ENCODE measurements at places on chromosomes 12 and 14. TPM values are rescaled to one million over a fixed set of nuclear protein-coding genes. Genes with fewer than 3 reads are reported as not detected.

DNA sequence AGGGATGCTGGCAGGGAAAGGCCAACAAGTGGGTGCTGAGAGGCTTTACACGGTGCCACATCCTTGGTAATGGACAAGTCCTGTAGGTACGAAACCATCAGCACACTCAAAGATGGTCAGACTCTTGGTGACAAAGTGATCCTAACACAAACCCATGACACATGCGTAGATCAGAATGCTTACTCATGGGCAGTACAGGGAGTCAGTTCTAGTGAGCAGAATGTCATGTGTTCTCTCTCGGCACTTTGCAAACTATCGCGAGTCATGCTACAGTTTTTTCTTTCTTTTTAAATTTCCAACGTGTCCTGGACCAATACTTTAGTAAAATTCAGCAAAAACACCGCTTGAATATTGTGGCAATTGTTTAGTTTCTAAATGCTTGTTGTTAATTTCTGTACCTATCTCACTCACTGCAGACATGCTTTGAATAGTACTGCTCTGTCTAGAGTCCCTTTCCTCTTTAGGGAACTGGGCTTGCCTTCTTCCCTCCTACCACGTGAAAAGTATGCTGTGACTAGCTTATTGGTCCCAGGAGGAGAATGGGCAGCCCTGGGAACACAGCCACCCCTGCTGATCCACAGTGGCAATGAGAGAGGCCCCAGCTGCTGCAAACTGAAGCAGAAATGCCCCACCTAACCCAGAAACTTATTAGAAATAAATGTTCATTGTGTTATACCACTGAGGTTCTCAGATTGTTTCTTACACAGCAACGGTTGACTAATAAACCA, 62.4 kb downstream of the UBR7 start:
- DNase-seq: no peak

DNA sequence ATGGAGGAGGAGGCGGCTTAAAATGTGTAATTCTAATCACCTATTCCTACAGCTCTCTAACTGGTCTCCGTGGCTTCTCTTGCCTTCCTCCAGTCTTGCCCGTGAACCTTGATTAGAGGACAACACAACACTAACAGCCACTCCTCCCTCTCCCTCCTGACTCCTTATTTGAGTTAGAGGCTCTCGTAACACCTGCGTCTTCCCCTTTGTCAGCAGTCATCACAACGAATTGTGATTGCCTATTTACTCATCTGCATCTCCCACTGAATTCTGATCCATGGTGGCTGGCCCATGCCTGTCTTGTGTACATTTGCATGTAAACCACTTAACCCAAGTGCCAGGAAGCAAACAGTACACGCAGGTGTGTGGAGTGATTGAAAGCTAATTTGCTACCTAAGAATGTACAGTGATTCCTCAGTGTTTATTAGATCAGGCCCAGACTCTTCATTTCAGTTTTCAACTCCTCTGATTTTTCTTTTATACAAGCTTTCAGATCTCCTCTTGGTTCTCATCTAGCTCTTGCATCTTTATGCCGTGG, 154.5 kb downstream of the MON2 start:
- no peak for DNase-seq

- no peak for DNase-seq
These were observed 97.0 kb upstream of the GRIP1 start for GRCh38 chr12:66775871-66776270.

GRCh38 chr14:105547741-105548169, 21.4 kb downstream of the TMEM121 start:
- no peak for DNase-seq

GRCh38 chr14:69895109-69895508, 15.9 kb downstream of the SMOC1 start:
- no peak for DNase-seq

DNA sequence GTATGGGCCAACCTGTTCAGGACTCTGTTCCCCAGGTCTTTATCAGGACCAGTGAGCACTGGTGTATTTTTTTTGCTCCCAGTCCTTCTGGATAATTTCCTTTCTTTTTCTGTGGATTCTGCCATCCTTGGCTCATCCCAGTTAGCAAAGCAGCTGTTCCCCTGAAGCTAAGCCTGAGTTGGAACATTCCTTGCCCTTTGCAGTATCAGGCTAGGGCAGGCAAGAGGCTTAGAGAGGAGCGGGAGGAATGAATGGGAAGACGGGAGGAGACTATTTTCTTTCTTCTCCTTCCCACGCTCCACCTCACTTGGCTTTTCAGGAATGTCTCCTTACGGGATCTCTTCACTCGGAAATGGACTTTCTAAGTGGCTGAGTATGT, 29.2 kb downstream of the ERG28 start:
- DNase-seq: no peak

DNA sequence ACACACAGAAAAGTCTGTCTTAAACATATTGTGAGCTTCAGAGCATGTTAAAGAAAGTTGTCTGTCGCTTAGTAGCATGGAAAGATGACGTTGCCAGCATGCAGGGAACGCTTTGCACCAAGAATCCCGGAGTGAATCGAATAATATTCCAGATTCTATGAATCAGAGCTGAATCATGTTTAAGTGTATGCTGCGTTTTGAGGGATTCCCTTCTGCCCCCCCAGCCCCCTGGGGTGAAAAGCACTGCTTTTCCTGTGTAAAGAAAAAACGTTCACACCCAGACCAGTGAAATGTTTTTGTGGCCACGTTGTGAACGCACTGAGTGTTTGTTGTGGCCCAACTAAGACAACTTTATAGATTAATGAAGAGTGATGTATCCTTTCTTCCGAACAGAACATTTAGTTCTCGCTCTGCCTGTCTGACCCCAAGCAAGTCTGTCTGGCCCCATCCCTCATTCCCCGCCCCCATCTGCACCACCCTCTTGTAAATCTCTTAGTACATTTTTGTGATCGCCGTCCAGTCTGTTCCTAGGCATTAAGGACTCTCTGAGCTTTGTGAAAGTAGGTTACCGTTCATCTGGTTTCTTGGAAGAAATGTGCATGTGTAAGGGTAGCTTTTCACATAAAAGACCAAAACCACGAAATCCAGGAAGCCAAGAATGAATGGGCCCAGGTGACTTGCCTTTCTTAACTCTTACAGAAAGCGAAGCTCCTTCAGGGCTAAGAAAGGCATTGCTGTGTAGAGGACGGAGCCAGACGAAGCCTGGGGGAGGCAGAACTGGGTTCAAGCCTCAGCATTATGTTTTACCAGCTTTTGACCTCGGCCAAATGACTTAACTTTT, 103.0 kb downstream of the SAMD4A start:
- peak; percentile 5 for DNase-seq

- no peak for DNase-seq
These were observed 24.3 kb downstream of the DACT1 start for GRCh38 chr14:58662018-58662417.

GRCh38 chr12:7937833-7938506, 2.0 kb upstream of the SLC2A3 start:
- DNase-seq: no peak

- no peak for DNase-seq
These were observed 10.8 kb downstream of the TMEM52B start for GRCh38 chr12:10189653-10190052.

GRCh38 chr12:8453796-8454195, 2.0 kb upstream of the CLEC6A start:
- no peak for DNase-seq

- DNase-seq: no peak
These were observed 1154.7 kb upstream of the FLRT2 start for GRCh38 chr14:84375235-84375634.

- DNase-seq: no peak
These were observed 149.1 kb downstream of the KLHL28 start for GRCh38 chr14:44812672-44813071.

GRCh38 chr14:21734457-21735074, 60.9 kb upstream of the OR4E1 start:
- DNase-seq: peak; percentile 27

GRCh38 chr12:107731366-107731765, 29.6 kb downstream of the PRDM4 start:
- no peak for DNase-seq

GRCh38 chr12:1428671-1429070, 165.7 kb downstream of the FBXL14 start:
- DNase-seq: no peak

DNA sequence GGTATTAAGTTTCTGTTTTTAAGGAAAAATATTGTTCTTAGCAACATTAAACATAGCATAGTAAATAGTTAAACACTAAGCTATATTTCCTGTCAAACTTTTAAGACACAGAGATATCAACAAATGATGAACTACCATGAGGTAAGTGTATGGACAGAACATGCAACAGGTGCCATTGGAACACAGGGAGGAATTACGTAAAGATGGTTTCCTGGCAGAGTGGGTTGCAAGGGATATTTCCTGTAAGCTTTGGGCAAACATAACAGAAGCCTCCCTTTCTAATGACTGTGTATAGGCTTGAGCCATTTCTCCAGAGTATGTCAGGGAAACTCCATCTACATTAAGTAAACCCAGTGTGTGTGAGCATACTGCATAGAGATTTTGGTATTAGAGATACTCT, 31.7 kb upstream of the HELB start:
- DNase-seq: no peak

DNA sequence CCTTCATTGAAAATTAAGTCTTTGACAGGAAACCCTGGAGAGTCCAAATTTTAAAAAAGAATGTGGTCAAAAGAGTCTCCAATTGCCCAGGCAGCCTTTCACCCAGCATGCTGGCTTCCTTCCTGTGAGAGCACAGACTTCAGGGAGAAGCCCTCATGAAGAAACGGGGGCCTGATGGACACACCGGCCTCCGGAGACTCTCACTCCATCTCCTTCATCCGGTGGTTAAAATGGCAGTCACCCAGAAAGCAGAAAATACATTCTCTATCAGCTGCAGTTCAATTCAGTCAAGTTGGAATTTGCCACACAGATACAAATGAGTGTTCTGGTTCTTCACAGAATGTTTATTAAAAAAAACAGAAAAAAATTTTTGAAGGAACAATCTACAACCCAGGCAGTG, 56.5 kb downstream of the CPM start:
- no peak for DNase-seq

DNA sequence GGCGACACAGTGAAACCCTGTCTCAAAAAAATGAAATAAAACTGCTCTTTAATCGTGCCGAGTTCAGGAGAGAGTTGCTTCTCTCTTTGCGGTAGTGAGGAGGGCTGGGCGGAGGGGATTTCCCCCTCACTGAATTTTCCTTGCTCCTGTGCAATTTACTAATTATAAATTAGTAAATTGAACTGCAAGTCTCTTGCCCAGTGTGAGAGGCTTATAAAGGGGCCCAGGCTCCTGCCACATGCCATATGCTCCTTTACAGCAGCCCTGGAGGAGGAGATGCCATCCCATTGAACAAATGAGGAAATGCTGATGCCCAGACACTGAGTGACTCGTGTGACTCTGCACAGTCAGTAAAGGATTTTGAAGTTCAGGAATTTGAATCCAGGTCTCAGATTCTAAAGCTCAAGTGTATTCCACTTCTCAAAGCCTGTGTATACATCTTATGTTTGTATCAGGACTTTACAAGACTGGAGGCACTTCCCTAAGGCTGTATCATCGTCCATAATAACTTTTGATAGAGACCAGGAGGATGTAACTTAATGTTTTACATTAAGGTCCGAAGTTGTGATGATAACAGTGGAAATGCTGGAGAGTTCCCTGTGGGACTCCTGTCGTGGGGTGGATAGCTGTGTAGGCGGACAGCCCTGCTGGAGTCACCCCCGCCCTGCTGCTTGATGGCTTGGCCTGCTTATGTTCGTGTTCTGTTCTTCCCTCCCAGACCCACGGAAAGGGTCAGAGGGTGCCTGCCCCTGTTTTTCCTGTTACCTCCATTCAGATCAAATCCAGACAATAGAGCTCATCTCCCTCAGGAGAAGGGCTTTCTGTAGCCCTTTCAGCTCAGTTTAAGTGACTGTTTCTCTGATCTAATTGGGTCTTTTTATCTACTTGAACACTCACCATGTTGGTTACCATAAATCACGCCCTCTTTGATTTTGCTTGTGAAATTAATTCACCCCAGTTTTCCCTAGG, 13.9 kb downstream of the PELI2 start:
- no peak for DNase-seq

- DNase-seq: no peak
These were observed 33.1 kb downstream of the IRF2BPL start for GRCh38 chr14:76995279-76996035.

- DNase-seq: no peak
These were observed 20.1 kb upstream of the RNASE12 start for GRCh38 chr14:20611277-20611676.

DNA sequence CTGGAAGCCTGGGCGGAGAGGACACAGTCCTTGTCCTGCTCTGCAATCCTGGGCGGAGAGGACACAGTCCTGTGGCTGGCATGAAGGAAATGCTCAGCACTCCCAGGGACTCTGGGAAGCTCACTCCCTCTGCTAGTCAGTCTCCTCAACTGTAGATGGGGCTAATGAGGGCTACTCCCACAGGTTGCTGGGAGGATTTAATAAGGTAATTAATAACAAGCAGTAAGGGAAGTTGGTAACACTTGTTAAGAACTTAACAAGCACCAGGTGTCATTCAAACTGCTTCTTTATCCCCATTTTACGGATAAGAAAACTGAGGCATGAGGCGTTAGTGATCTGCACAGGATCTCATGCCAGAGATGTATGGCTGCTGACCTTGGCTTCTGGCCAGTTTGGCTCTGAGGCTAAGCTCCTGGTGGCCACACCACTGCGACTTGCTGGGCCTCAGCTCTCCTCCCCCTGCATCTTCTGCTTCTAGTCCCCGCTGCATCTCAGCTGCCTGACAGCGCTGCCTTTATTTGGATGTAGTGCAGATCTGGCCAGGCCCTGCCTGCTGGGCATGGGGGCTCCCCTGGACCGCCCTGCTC, 54.1 kb upstream of the BEGAIN start:
- DNase-seq: no peak

OR4E2 gene
- total RNA-seq: not detected

POTEM gene
- total RNA-seq: not detected

FAM181A gene
- not detected for total RNA-seq

AHSA1 gene
- total RNA-seq: 370 TPM

IFNG-AS1 gene
- total RNA-seq: 0.41 TPM

NDUFB1 gene
- total RNA-seq: 73.3 TPM

GDF3 gene
- total RNA-seq: not detected

LRRIQ1 gene
- total RNA-seq: not detected

VRTN gene
- not detected for total RNA-seq

PPP1R1A gene
- total RNA-seq: not detected

ALX1 gene
- total RNA-seq: not detected

TGM1 gene
- total RNA-seq: 4.8 TPM

NOVA1 gene
- 0.13 TPM for total RNA-seq
